ENCODE measurements at places on chromosomes 2 and 18. TPM values are rescaled to one million over a fixed set of nuclear protein-coding genes. Genes with fewer than 3 reads are reported as not detected.

- H3K4me1 ChIP-seq: no peaks in the 10 kb centered on the region
- no peak for DNase-seq
- H3K4me3 ChIP-seq: no peak overlapping the region
Observed at GRCh38 chr2:27003007-27003406, 29.8 kb upstream of the TMEM214 start.

The IL1R1 gene
- total RNA-seq: 7.5 TPM

The IGFBP5 gene
- 461 TPM for total RNA-seq

DNA sequence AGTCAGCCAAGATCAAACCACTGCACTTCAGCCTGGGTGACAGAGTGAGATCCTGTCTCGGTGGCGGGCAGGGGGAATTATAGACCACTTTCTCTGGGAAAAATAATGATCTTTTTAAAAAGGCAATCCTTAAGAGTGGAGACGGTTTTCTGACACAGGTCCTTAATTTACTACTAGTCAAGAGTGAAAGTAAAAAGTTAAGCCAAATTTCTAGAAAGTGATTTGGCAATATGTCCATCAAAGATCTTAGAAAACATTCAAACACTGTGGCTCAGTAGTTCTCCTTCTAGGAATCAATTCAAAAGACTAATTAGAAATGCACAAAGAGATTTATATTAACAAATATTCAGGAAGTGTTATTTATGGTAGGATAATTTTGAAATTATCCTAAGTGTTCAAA, 148.5 kb upstream of the DNMT3A start:
- no peak for DNase-seq
- no peak overlapping the region for H3K27ac ChIP-seq
- no peaks in the 10 kb centered on the region for H3K36me3 ChIP-seq
- H3K27me3 ChIP-seq: no peaks in the 10 kb centered on the region

DNA sequence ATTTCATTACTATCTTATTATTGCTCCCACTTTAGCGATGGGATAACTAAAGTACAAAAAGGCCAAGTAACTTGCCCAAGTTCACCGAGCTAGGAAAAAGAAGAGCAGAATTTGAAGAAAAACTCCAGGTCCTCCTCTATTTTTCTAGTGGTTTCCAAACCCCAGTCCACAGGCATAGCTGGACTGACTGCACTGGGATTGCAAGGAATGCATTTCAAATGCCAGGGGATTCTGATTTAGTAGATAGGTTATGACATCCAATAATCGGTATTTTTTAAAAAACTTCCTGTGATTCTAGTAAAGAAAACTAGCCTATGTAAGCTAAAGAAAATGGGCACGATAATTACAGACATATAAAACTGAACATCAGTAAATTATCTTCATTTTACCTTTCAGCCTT, 62.7 kb upstream of the GALNT5 start:
- no peak overlapping the region for H3K27ac ChIP-seq
- DNase-seq: no peak
- no peaks in the 10 kb centered on the region for H3K4me1 ChIP-seq
- H3K36me3 ChIP-seq: no peaks in the 10 kb centered on the region
- no peak overlapping the region for H3K4me3 ChIP-seq
- no peaks in the 10 kb centered on the region for H3K27me3 ChIP-seq

GRCh38 chr2:187552828-187553681, 1.2 kb downstream of the TFPI start:
- peak overlapping the region; percentile 41 for H3K4me3 ChIP-seq
- DNase-seq: peak; percentile 73
- H3K27me3 ChIP-seq: no peaks in the 10 kb centered on the region
- peak overlapping the region; percentile 8 for H3K27ac ChIP-seq
- H3K4me1 ChIP-seq: peaks cover 2% of the 10 kb centered on the region

DNA sequence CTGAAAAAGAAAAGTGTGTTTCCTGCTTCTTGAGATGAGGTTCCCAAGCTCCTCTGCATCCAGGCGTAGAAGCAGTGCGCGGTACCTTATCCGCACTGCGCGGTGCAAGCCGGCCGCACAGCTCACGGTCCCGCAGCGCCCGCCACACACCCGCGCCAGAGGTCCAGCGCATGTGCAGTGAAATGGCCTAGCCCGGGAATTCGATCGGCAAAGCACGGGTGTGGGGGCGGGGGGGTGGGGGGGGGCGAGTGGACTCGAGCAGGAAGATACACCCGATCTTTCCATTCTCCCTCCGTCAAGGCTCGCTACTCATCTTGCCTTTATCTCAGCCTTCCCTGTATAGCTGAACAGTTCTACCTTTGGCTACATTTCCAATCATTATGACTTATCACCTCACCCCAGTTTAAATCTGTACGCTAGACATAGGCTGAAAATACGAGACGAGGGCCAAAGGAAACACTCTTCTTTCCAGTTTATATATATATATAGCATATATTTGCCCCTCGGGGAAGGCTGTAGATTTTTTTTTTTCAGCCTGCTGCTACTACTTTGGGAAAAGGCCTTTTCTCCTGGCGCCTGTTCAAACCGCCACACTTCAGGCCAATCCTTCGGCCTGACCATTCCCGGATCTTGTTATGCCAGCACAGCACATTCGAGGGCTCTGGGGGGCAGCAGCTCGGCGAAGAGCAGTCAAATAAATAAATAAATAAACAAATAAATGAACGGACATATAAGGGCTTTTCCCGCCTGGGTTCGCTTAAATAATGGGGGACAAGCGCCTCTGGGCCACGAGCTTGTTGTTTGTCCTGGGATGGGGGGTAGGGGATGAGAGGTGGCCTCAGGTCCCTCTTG, 10.4 kb downstream of the HOXD8 start:
- peak overlapping the region; percentile 62 for H3K4me3 ChIP-seq
- peak; percentile 79 for DNase-seq
- H3K27me3 ChIP-seq: peaks cover 64% of the 10 kb centered on the region
- H3K27ac ChIP-seq: peak overlapping the region; percentile 93
- H3K36me3 ChIP-seq: no peaks in the 10 kb centered on the region

DNA sequence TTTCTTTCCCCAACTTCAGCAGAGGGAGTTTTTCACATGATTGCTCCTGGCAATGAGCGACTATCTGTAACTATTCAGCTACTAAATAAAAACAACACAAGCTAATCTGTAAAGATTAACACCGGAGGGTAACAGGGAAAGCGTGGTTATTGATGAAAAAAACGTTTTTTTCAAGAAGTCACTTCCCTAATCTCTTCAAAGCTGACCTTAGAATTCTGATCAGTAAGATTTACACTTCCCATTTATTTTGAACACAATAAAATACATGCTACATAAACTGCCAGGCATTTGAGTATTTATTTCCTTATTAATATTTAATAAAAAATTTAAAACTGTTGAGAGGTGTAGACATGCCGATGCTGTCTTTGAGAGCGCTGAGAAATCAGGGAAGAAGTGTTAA, 207.4 kb upstream of the HDAC4 start:
- H3K4me3 ChIP-seq: no peak overlapping the region
- DNase-seq: no peak
- peaks cover 13% of the 10 kb centered on the region for H3K27me3 ChIP-seq
- no peak overlapping the region for H3K27ac ChIP-seq
- H3K4me1 ChIP-seq: peaks cover 8% of the 10 kb centered on the region

The GALR1 gene
- total RNA-seq: under 0.01 TPM

- no peak for DNase-seq
- peaks cover 58% of the 10 kb centered on the region for H3K27me3 ChIP-seq
- peaks cover 14% of the 10 kb centered on the region for H3K4me1 ChIP-seq
Observed at GRCh38 chr2:232489516-232490220, 2.0 kb upstream of the ECEL1 start.

DNA sequence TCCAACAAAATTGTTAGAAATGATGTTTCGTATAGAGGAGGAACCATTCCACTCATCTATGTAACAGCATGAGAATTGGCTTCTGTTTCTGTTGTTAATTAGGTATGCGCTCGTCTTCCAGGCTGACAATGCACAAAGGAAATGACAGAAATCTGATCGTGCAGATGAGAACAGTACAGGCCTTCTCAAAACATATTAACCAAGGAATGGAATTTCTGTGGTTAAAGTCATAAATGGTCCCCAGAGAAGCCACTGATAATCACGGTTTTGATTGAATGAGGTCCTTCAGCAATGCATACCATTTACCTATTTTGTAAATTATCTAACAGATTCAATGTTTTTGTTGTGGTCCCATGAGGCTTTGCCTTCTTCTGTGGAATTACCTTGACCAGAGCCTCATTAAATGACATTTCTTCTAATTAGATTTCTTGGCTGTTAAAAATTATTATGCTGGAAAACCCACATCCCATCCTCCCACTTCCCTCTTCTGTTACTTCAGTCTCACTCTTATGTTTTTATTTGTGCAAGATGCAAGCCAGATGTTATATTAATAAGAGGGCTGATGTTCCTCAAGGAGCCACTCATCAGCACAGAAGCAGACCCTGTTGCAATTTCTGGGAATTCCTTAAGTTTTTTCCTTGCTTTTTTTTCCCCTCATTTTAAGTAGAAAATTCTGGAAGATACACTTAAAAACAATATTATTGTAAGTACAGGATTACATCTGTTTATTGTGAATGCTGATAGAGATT, 395.8 kb downstream of the PID1 start:
- H3K36me3 ChIP-seq: no peaks in the 10 kb centered on the region
- DNase-seq: peak; percentile 85

DNA sequence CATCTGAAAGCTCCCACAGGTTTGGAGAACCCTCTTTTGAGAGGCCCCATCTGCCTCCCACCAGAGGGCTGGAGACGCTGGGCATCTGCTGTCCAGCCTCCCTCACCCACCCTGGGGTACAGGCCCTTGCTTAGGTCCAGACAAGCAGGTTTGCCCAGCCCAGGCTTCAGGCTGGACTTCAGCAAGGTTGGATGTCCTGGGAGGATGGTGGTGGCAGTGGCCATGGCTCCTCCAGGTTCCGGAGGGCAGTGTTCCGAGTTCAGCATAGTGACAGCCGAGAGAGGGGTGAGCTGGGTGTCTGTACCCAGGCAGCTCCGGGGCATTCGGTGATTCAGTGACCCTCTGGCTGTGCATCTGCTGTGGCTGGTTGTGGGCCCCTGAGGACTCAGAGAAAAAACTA, 58.2 kb upstream of the HDAC4 start:
- DNase-seq: no peak
- H3K27me3 ChIP-seq: peaks cover 12% of the 10 kb centered on the region
- no peak overlapping the region for H3K4me3 ChIP-seq
- H3K36me3 ChIP-seq: no peaks in the 10 kb centered on the region

The SATB2 gene
- total RNA-seq: 1.2 TPM

Measured in muscle of leg (tissue), 16 donors.